Stimulated activated CD4-positive, alpha-beta T cell treated with anti-CD3 and anti-CD28 coated beads, Interleukin-4, amount 100 ng/mL, for 4 hours (primary cell): ENCODE measurements at places on chromosomes 5 and 9.

DNA sequence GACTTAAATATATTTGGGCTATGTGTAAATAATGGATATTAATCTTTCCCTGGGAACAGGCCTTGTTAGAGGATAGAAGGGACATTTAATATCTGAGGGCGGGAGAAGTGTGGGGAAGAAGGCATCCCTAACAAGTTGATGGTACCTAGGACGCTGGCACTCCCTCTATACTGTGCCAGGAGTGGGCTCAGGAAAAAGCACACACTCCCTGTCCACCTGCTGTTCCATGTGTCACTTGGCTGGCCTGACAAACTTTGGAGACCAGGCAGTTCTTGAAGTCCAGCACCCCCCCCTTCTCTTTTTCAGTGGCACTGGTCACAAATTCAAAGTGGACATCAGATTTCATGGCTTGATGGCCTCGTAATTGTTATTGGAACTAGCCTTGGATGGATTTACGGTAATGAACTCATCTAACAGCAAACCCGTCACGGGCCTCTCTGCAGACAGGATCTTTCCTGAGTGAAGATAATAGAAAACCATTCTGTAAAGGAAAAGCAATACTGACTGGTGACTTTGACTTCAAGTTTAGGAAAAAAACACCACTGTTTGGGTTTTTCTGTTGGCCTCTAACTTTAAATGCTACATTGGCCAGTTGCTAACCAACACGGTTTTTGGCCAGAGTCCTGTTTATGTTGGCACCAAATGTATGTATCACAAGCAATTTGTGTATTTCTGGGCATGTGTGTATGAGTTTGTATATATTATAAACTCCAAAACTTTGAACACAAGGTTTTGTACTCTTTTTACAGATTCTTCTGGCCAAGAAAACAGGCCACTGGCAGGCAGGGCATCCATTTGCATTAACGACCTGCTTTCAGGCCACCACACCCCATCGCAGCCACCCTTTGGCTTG is 552.6 kb downstream of the CCDC171 start:
- DNase-seq, result no peak

- no peak for DNase-seq
Observed at GRCh38 chr9:2307480-2307879, 292.3 kb downstream of the SMARCA2 start.

DNA sequence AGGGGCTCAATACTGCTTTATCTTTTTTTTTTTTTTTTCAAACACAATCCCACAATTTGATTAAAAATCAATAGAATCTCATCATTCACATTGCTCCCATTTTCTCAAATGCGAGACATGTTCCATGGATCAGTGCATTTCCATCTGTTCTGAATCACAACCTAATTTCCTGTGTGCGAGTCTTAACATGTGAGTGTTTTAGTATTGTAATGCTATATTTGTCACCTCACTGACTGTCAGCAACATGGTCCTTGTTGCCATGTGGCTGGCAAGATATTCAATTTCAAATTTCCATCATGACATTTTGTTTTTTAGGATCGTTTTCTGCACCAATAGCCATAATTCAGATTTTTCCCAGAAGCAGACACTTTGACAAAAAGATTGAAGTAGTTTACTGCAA is 233.2 kb upstream of the PRDM9 start:
- DNase-seq, result no peak

- DNase-seq, result no peak
Observed at GRCh38 chr5:107487056-107487542, 183.6 kb downstream of the EFNA5 start.

- no peak for DNase-seq
Observed at GRCh38 chr5:73424556-73424977, 24.0 kb downstream of the FOXD1 start.
